ENCODE measurements at places on chromosomes 11 and 22.

- H3K4me1 ChIP-seq = no peaks in the 10 kb centered on the region
- no peak for DNase-seq
- no peaks in the 10 kb centered on the region for H3K27me3 ChIP-seq
- H3K27ac ChIP-seq = no peak overlapping the region
- no peak overlapping the region for H3K4me3 ChIP-seq
- peaks cover 29% of the 10 kb centered on the region for H3K36me3 ChIP-seq
Measured at GRCh38 chr11:65077451-65077850, 6.4 kb downstream of the CDCA5 start.

DNA sequence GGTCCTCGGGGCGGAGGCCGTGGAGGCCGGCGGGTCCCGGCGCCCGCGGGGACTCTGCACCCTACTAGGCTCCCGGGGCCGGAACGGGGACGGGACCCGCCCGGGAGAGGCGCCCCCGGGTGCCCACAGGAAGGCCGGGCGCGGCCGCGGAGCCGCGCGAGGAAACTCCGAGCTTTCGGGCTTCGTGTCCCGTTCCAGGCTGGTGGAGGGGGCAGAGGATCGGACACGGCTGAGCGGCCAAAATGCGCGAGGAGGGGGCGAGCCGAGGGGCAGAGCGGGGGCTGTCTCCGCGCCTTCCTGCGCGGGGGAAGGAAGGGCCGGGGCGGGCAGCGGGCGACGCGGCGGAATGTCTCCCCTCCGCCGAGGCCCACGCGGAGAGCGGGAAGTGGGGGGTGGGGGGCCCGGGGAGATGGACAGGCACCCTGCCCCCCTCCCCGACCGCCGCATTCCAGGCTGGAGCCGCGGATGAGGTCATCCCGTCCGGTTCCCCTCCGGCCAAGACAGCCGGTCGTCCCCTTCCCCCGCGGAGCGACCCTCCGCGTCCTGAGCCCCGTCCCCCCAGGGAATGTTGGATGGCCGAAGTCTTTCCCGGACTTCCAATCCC, 430 bp downstream of the CDC42EP1 start:
- DNase-seq = peak; percentile 66
- peaks cover 9% of the 10 kb centered on the region for H3K27me3 ChIP-seq
- H3K36me3 ChIP-seq = peaks cover 16% of the 10 kb centered on the region
- H3K4me3 ChIP-seq = peak overlapping the region; percentile 91
- peaks cover 66% of the 10 kb centered on the region for H3K4me1 ChIP-seq

- DNase-seq = no peak
- no peak overlapping the region for H3K4me3 ChIP-seq
- H3K27me3 ChIP-seq = no peaks in the 10 kb centered on the region
- H3K27ac ChIP-seq = no peak overlapping the region
Measured at GRCh38 chr22:30611197-30611596, 4.2 kb downstream of the TCN2 start.

DNA sequence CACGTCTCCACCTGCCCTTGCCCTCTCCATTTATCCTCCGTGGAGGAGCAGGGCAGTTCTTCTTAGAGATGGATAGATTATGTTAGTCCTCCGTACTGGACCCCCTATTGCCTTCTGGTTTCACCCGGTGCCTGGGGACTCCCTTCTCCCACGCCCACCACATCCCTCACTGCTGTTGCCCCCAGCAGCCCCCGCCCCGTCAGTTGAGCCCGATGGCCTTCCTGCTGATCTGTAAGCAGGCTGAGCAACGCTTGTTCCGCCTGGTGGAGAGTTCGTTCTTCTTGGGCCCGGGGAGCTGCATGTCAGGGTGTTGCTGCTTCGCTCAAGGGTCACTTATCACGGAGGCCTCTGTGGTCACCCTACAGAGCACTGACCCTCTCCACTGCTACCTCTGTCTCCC, 34.2 kb downstream of the B3GAT1 start:
- no peaks in the 10 kb centered on the region for H3K27me3 ChIP-seq
- no peak for DNase-seq
- H3K4me3 ChIP-seq = no peak overlapping the region
- no peaks in the 10 kb centered on the region for H3K4me1 ChIP-seq
- H3K36me3 ChIP-seq = no peaks in the 10 kb centered on the region

DNA sequence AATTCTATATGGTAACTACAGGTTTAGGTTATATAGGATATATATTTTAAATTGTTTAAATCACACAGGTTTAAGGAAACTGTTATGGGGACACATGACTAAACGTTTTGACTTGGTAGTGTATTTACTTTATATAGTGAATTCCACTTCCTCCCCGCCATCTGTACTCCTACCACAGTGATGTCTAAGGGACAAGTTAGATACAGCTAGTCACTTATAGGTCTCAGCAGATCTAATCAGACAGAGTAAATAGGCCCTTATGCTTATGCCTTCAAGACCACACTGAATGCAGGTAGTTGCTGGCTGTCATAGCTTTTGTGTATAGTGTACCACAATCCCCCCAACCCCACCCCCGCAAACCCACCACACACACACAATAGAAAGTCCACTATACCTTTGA, 8.2 kb downstream of the SESN3 start:
- peaks cover 5% of the 10 kb centered on the region for H3K36me3 ChIP-seq
- H3K4me3 ChIP-seq = no peak overlapping the region
- DNase-seq = no peak
- no peaks in the 10 kb centered on the region for H3K27me3 ChIP-seq
- H3K4me1 ChIP-seq = no peaks in the 10 kb centered on the region
- H3K27ac ChIP-seq = no peak overlapping the region
